ENCODE measurements at places on chromosomes 3 and 15.

DNA sequence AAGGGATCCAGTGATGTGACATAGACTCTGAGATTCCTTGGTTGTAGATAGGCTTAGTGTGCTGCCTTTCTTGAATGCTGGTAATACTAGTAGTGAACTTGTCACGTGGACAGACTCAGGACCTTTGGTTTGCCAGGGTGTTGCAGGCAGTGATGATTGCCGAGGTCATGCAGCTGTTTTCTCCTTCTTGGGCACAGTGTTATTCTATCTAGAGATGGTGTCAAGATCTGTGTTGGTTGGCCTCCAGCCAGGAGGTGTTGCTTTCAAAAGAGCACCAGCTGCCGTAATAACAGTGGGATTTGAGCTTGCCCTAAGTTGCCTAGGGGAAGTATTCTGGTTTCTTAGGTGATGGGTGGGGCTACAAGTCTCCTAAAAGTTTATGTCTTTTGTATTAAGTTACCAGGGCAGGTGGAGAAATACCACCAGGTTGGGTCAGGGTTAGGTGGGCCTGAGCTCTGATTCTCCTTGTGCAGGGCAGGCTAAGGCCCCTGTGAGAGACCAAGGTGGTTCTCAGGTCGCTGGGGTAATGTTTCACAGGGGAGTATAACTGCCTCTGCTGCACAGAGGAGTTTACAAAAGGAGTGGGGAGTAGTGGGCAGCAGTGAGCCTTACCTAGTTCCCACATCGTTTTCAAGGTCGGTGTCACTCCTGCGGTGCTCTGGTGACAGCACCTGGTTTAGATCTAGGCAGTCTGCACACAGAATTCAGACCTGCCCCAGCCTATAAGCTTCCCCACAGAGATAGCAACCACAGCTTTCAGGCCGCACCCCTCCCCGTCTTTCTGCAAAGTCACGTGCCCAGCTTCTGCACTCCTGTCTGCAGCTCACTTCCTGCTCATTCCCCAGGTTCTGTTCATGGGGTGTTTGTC is 350.3 kb downstream of the DOCK3 start:
- no peak overlapping the region for H3K4me3 ChIP-seq
- no peaks in the 10 kb centered on the region for H3K27me3 ChIP-seq
- peak; percentile 2 for DNase-seq
- no peak overlapping the region for H3K27ac ChIP-seq
- H3K4me1 ChIP-seq, result no peaks in the 10 kb centered on the region

GRCh38 chr15:80445300-80446041 is 41.3 kb downstream of the ARNT2 start:
- no peak overlapping the region for H3K27ac ChIP-seq
- no peaks in the 10 kb centered on the region for H3K36me3 ChIP-seq
- H3K27me3 ChIP-seq, result no peaks in the 10 kb centered on the region
- H3K4me3 ChIP-seq, result no peak overlapping the region
- DNase-seq, result no peak
- no peaks in the 10 kb centered on the region for H3K4me1 ChIP-seq

DNA sequence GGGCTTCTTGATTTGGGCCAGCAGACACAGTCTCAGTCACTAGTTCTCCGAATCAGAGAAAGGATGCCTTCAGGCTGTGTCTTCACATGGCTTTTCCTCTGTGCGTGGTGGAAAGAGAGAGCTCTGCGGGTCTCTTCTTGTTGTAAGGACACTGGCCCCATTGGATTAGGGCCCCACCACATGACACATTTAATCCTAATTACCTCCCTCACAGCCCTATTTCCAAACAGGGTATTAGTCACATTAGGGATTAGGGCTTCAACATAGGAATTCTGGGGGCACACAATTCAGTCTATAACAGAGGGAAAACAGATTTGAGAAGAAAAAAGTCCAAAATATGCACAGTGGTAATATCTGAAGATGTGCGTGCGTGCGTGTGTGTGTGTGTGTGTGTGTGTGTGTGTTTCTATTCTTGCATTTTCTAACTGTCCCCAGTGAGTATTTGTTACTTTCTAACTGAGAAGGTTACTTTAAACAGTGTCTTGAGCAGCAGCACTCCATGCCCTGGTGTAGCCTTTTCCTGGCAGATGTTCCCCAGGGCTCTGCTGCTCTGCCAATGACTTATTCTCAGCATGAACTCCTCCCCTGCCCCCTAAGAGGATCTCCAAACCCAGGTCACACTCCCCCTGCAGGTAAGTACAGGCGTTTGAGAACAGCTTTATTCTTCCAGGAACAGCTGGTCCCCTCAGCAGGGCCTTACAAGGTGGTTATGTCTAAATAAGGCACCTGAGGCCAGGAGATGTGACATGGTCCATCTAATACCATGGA is 72.9 kb downstream of the RPL39L start:
- H3K4me1 ChIP-seq, result peaks cover 27% of the 10 kb centered on the region
- no peaks in the 10 kb centered on the region for H3K27me3 ChIP-seq
- no peak overlapping the region for H3K27ac ChIP-seq
- DNase-seq, result peak; percentile 51
- H3K4me3 ChIP-seq, result no peak overlapping the region

DNA sequence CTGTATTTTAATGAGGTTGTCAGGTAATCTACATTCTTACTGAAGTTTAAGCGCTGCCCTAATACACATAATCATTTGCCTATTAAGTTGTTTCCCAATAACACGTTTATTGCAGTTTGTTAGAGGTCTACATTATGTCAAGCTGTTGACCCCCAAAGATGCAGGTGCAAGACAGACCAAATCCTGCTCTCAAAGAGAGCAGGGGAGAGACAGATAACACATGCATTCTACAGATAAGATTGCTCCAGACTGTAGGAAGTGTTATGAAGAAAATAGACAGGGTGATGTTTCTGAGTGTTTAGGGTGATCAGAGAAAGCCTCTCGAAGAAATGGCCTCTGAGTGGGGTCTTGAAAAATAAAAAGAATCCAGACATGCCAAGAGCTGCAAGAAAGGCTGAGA is 24.8 kb upstream of the OXTR start:
- H3K36me3 ChIP-seq, result no peaks in the 10 kb centered on the region
- no peaks in the 10 kb centered on the region for H3K4me1 ChIP-seq
- no peak overlapping the region for H3K27ac ChIP-seq
- H3K27me3 ChIP-seq, result no peaks in the 10 kb centered on the region
- no peak for DNase-seq

DNA sequence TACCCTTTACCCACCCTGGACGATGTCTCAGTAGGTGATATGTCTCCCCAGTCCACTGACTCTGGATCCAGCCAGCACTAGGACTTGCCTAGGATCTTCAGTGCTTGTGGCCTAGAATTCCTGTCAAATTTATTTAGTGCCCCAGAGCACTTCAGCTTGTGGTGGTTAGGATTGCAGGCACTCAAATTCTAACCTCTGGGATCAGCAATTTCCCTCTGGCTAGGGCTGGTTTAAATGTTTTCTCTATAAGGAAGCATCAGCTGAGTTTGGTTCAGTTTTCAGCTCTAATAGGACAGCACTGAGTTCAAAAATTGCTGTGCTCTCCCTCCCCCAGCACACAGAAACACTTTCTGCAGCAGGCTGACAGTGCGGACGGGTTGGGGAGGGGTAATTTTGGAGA is 8.1 kb downstream of the OR5H6 start:
- H3K4me3 ChIP-seq, result no peak overlapping the region
- no peak overlapping the region for H3K27ac ChIP-seq
- peaks cover 8% of the 10 kb centered on the region for H3K27me3 ChIP-seq
- H3K36me3 ChIP-seq, result no peaks in the 10 kb centered on the region

DNA sequence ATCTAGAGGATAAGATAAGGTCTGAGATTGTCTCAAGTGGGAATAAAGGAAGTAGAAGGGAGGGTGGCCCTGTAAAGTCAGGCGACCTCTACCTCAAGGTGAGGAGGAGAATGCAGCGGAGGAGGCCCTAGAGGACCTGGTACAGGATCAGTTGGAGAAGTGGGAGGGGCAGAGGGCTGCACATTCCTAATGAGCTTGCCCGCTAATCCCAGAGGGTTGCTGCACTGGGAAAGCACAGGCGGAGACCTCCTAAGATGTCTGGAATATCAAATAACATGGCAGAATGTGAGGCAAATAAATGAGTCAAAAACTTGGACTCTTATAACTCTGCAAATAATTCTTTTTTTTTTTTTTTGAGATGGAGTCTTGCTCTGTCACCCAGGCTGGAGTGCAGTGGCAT is 30.2 kb upstream of the VPS8 start:
- H3K27ac ChIP-seq, result no peak overlapping the region
- no peaks in the 10 kb centered on the region for H3K36me3 ChIP-seq
- no peak overlapping the region for H3K4me3 ChIP-seq
- peaks cover 21% of the 10 kb centered on the region for H3K4me1 ChIP-seq

GRCh38 chr3:58532794-58533220 is 4.2 kb downstream of the ACOX2 start:
- peaks cover 34% of the 10 kb centered on the region for H3K4me1 ChIP-seq
- H3K27ac ChIP-seq, result no peak overlapping the region
- H3K4me3 ChIP-seq, result no peak overlapping the region
- no peaks in the 10 kb centered on the region for H3K27me3 ChIP-seq
- H3K36me3 ChIP-seq, result peaks cover 8% of the 10 kb centered on the region

DNA sequence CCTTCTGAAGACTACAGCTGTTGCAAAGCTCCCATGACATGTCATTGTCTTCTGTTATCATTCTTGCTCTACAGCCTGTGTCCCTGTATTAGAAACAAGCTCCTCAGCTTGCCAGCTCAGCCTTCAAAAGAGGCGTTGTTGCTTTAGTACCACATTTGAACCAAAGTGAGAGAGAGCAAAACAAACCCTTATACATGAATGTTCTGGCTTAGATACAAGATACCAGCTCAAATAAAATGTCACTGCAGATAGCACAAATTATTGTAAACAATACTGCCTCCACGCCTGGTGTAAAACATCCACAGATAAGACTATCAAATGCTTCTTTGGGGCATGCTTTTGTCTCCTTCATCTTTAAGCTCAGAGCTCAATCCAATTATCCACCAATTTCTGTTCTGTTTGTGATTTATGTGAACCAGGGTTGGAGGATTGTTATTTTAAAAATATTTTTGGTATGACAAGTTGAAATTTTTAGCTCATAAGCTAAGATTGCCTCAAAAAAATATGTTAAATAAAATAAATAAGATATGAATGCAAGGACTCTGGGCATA is 403.6 kb upstream of the CDIN1 start:
- no peaks in the 10 kb centered on the region for H3K27me3 ChIP-seq
- H3K36me3 ChIP-seq, result no peaks in the 10 kb centered on the region
- peaks cover 9% of the 10 kb centered on the region for H3K4me1 ChIP-seq
- no peak overlapping the region for H3K27ac ChIP-seq
- no peak for DNase-seq

- H3K27me3 ChIP-seq, result no peaks in the 10 kb centered on the region
- no peak overlapping the region for H3K27ac ChIP-seq
- H3K36me3 ChIP-seq, result no peaks in the 10 kb centered on the region
Observed at GRCh38 chr3:95752199-95752598, 1062.2 kb upstream of the EPHA6 start.

DNA sequence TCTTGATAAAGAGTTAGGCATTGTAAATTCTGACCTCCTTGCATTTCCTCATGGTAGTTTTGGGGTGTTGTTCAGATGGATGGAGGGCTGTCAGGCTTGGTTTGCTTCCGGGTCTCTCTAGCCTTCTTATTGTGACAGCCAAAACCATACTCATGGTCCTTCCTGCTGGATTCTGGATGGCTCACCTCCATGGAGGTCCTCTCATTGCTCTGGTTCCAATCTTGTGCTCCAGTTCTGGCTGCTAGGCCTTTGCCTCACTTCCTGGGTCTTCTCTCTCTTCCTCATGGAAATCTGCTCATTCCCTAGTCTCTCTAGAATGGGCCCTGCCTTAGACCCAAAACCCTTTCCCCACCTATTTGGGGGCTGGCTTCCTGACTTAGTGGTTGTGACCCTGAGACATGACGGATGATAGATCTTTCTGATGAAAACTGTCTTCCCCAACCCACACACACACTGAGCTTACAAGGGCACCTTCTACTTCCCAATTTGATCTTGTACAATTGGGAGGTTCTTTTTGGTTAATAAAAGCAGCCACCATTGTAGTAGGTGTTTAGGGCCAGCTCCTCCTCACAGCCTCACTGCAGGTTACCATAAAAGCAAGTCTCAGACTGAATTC is 66.2 kb upstream of the XCR1 start:
- no peaks in the 10 kb centered on the region for H3K36me3 ChIP-seq
- H3K27ac ChIP-seq, result peak overlapping the region; percentile 85
- DNase-seq, result no peak
- peaks cover 60% of the 10 kb centered on the region for H3K4me1 ChIP-seq
- H3K4me3 ChIP-seq, result no peak overlapping the region

- H3K27ac ChIP-seq, result peak overlapping the region; percentile 95
- H3K4me3 ChIP-seq, result peak overlapping the region; percentile 56
- H3K36me3 ChIP-seq, result peaks cover 6% of the 10 kb centered on the region
- peaks cover 24% of the 10 kb centered on the region for H3K4me1 ChIP-seq
- H3K27me3 ChIP-seq, result no peaks in the 10 kb centered on the region
- DNase-seq, result peak; percentile 49
Observed at GRCh38 chr15:98896802-98897732, 110.5 kb downstream of the PGPEP1L start.

Measured in Calu3 (cell line).